Germinal center (tissue), 1 donor: ENCODE measurements at places on chromosomes 6 and 20.

- DNase-seq, result no peak
These were observed 11.3 kb downstream of the ARHGAP40 start for GRCh38 chr20:38612751-38613515.

- DNase-seq, result no peak
These were observed 574.2 kb downstream of the KHDRBS2 start for GRCh38 chr6:61711849-61712248.

GRCh38 chr6:52305411-52305810 lies 20.9 kb upstream of the MCM3 start:
- no peak for DNase-seq

DNA sequence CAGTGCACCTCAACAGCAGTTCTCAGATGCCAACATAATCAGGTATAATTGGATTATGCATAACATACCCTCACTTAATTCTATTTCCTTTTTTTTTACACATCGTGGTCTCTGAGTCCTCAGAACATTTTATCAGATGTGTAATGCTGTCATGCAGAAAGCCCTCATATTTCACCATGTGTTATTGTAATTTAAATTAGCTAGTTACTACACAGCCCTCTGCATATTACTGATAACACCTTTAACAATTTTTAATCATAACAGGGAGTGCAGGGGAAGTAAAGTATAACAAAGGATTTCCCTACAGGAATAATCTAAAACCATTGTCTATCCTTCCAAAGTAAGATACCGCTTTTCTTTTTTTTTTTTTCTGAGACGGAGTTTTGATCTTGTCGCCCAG lies 91.9 kb upstream of the CCDC28A start:
- DNase-seq, result no peak

DNA sequence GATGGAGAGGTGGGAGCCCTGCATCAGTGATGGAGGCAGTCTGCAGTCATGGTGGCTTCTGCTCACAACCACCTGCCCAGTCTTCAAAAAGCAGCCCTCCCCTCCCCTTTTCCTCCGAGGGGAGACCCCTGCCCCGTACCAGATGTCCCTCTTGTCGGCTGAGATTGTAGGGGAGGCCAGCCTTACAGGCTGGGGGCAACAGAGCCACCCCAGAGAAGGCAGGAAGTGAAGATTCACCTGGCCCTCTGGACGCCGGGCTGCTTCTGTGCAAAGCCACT lies 4.5 kb downstream of the TNFRSF6B start:
- DNase-seq, result no peak

- DNase-seq, result no peak
These were observed 87.5 kb upstream of the SYNDIG1 start for GRCh38 chr20:24381886-24382285.

DNA sequence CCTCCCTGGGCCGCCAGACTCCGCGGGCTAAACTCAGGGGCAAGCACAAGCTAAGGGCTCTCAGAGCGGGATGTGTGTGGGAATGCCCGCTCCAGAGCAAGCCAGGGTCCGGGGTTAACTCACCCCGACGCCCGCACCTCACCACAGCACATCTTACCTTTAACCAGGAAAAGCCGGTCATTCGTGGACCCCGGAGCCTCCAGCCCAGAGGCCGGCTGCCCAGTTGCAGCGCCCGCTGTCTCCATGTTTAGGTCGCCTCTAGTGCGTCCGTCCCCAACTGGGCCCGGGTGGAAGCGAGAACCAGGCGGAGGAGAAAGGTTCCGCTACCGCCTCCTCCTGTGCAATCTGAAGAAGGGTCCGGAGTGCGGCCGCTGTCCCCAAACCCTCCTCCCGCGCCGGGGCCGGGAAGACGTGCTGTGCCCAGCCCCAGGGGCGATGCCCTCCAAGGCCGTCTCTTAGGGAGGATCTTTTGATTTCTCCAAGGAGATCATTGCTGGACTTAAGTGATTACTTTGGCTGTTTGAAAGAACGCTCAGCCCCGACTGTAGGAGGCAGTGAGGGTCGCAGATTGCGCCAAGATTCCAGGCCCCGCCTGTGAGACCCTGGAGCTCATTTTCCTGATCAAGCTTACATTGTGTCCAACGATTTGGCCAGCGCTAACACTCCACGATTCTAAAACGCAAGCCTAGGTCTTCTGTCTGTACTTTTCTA lies at the start of gene TMEM242:
Gene TMEM242 (minus strand): TSS at position 265 of the 711 bp plus-strand sequence. CDS start 20 bp downstream, at position 245.
- peak; percentile 84 for DNase-seq

DNA sequence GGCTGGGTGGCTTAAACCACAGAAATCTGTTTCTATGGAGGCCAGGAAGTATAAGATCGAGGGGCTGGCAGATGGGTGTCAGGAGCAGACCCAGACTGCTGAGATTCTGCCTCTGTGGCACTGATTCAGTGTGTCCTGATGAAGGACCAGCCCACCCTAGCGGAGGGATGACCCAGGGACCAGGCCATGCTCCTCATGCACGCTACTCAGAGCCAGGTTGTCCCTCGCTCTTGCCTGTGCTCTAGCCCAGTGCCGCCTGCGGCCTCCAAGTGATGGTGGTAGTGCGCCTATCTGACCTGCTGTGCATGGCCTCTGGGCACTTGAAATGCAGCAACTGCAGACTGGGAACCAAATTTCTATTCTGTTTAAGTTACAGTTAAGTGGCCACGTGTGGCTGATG lies 13.1 kb upstream of the APMAP start:
- no peak for DNase-seq
